Foreskin keratinocyte (primary cell): ENCODE measurements at places on chromosomes 12 and 14. TPM values are rescaled to one million over a fixed set of nuclear protein-coding genes. Genes with fewer than 3 reads are reported as not detected.

HNF1A gene
- not detected in 2 replicates for total RNA-seq

OR6J1 gene
- total RNA-seq, result not detected in 2 replicates

PTCSC3 gene
- not detected in 2 replicates for total RNA-seq

RBP5 gene
- not detected in 2 replicates for total RNA-seq

CD63 gene
- 600 and 634 TPM in 2 replicates for total RNA-seq

PPP1R36 gene
- 0.88 and 0.99 TPM in 2 replicates for total RNA-seq

KLRC4 gene
- total RNA-seq, result not detected in 2 replicates

CACNA2D4 gene
- 0.10 and 0.11 TPM in 2 replicates for total RNA-seq

SRGAP1 gene
- total RNA-seq, result 14.7 and 14.8 TPM in 2 replicates

CCDC177 gene
- total RNA-seq, result not detected in 2 replicates

TMPRSS12 gene
- not detected in 2 replicates for total RNA-seq

VWF gene
- not detected in 2 replicates for total RNA-seq

PAPLN gene
- total RNA-seq, result 2.0 and 3.9 TPM in 2 replicates

KRT8 gene
- 445 and 504 TPM in 2 replicates for total RNA-seq
